ENCODE measurements at places on chromosomes 2 and 18.

GRCh38 chr2:6995391-6996097 is 78.3 kb downstream of the RNF144A start:
- DNase-seq = no peak

DNA sequence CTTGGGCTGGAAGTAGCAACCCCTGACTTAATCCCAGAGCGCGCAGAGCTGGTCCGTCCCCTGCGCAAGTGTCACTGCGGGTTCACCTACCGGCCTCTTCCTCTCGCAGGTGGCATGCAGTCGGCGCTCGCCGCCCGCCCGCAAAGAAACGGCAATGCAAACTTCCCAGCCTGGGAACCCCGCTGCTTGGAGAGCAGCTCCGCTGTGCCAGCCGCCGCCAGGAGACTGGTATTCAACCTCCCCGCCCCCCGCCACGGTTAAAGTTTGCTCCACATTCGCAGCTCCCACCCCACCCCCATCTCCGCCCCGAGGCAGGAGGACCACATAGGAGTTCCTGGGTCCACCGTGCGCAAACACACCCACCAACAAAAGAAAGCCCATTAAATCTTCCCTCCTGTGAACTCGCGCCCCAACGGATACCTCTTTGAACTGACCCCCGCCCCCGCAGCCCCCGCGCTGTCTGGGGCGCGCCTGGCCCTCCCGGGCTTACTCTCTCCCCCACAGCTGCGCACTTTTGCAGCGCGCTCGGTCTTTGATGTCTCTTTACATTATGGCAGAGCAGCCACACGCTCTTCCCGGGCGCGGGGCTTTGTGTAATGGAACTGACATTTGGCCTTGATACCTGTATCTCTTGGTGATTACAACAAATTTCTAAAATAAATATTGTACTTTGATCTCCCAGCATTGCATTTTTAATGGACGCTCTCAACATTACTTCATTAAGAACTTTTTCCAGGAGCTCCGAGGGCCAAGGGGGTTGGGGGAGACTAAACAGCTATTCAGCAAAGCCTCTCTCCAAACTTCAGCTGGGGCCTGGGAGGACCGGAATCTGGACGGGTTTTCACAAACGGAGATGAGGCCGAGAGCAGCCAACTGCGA is 3.1 kb upstream of the SP5 start:
- no peak for DNase-seq

GRCh38 chr2:158312981-158313380 is 143.6 kb downstream of the CCDC148 start:
- no peak for DNase-seq

DNA sequence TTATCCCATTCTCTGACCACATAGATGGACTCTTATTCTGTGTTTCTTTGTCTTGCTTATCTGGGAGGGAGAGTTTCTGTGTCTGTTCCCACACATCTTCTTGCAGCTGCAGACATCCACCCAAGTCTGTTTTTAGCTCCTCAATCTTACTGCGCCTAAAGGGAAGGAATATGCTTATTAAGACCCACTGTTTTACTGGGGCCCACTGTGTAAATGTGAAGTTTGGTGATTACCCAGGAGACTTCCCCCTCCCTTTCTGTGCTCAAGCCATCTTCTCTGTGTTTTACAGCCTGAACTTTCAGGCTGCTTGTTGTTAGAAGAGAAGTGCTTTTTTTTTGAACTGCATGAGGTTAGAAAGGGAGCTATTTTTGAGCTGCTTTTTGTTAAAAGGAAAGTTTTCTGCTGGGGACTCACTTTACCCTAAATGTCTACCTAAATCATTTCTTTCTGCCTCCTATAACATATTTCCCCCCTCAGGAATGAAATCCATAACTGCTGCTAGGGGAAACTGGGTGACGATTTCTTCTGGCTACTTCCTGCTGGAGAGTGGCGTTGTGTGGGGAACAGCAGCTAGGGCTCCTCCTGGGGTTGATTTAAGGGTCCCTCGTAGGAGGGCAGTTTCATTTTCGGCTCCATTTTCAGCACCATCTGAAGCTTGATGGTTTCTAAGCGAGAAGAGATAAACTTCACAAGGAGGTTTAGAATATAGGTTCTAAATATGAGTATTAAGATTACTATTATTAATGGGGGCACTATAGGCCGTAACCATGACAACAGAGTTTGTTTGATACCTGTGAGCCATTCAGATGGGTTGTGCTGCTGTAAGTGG is 39.5 kb upstream of the GMCL1 start:
- no peak for DNase-seq

DNA sequence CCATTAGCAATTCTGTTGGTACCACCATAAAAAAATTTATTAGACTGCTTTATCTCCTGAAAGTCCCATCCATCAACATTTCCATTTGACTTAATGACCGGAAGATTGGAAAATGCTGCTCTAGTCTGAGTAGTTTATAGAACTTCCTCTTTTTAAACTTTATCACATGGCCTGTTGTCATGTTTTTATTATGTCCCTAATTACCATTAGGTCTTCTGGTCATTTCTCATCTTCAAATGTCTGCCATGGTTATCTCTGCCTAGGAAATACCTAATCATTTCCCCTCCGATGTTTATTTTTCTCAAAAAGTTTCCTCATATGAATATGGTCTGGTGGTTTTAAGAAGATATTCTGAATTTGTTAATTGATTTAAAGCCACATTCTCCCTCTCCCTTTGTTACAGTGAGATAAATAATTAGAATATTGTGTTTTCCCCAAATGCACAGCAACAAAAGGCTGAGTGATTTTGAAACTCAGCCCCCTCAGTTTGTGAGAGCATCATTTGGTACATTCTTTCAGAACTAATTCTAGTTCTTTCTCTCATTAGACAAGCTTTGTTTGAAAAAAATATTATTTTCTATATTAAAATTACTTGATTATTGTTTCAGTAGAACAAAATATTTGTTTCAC is 317.1 kb upstream of the ST6GAL2 start:
- DNase-seq = no peak

DNA sequence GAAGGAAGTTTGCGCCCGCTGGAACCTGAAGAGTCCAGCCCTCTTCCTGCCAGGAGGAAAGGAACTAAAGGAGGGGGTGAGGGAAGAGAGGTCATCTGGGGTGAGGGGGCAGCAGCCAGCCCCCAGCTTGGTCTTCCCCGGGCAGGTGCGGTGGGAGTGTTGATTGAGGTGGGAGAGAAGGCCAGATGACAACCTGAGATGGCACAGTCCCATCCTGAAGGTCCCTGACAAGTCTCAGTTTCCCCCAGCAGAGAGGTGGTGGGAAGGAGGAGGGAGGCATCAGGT is 240.9 kb downstream of the HAUS1 start:
- no peak for DNase-seq

GRCh38 chr2:136505462-136505861 is 259.9 kb upstream of the THSD7B start:
- DNase-seq = no peak

DNA sequence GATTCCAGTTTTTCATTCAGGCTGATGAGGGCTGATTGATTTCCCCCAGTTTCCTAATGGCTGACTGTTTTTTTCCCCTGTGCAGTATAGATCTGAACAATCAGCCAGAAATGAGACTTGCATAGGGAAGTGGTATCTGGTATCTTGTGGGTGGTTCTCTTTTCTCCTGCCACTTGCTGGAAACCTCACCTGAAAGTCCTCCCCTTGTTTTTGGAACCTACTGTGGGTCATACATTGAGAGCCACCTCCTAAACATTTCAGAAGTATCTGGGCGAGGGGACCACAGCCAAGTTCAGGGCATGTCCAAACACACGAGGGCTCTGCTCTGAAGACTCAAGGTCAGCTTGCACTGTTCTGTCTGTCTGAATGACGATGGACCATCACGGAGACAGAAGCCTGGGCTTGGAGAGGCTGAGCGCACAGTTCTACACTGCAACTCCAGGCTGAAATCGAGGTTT is 19.3 kb downstream of the ALPK2 start:
- no peak for DNase-seq

All from stimulated activated CD4-positive, alpha-beta T cell treated with anti-CD3 and anti-CD28 coated beads, Interleukin-15, amount 100 ng/mL, for 48 hours (primary cell).